ENCODE measurements at places on chromosomes 2 and 18.

GRCh38 chr2:22499082-22499839 lies 885.7 kb upstream of the KLHL29 start:
- DNase-seq: no peak

DNA sequence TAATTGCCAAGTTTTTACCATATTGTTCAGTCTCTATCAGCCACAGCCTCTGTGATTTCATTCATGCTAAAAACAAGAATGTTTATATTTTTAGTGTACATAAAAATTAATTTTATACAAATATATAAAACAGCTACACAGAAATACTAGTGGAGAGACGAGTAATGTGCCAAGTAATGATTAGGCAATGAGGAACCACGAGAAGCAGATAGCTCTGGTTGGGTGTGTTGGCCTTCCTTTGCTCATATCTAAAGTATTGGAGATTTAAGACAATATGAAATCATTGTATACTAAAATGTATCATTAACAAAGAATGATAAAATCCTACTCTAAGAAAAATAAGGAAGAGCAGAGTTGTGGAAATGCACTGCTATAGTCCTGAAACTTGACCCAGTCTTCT lies 326.7 kb downstream of the AGAP1 start:
- DNase-seq: no peak

DNA sequence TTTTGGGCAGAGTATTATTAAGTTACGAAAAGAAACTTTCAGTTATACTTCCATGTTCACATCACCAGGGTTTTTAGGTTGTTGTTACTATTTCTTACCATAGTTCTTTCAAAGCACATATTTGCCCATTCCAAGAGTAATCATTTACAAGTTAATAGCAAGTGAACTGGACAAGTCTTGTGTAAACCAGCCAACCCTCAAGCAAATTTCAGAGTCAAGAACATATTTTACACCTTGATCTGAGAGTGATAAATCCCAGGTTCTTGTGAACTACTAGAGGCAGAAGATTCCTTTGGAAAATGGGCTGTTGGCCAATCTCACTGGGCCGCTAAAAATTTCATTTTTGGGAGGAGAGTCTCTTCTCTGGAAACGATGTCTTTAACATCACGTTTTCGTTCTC lies 2.7 kb upstream of the ASAP2 start:
- no peak for DNase-seq

DNA sequence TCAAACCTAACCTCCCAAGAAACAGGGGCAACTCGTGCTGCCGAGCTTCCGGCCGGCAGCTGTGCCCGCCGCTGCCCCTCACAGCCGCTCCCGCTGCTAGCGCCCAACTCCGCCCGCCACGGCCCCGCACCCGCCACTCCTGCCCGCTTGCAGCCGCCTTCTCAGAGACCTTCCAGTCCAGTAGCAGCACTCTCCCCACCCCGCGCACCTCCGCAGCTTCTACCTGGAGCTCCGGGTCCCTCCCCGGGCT lies 722 bp upstream of the C2orf15 start:
- DNase-seq: no peak

DNA sequence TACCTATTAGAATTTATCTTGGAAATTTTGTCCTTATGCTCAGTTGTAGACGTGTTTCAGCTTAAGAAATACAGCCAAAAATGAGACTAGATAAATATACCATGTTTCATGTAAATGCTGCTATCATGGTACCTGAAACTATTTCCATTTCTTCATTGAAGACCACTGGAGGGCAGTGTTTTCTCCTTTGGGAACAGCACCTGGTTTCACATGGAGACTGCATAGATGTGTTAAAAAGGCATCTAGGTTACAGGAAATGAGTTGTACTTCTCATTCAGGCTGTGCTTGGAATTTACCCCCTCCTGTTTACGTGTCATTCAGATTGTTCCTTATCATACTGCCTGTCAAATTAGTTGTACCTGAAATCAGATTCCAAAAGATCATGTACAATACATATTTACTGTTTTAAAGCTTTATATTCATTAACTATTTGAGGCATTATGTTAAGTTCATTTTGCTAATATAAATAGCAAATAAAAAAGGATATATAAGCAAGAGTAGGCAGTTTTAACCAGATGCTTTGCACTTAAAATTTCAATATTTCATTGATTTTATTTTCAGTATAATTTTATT lies 57.3 kb upstream of the PSMD14 start:
- no peak for DNase-seq

GRCh38 chr2:224918626-224919471 lies 123.4 kb downstream of the DOCK10 start:
- no peak for DNase-seq
